Cortex of kidney (tissue), 1 donor: ENCODE measurements at places on chromosomes 16 and 17.

GRCh38 chr16:55735120-55735781 is 79.5 kb downstream of the SLC6A2 start:
- DNase-seq, result no peak

- no peak for DNase-seq
Observed at GRCh38 chr16:1030473-1030901, 42.1 kb upstream of the SSTR5 start.

- DNase-seq, result no peak
Observed at GRCh38 chr17:47204722-47205418, 4.3 kb upstream of the MYL4 start.

DNA sequence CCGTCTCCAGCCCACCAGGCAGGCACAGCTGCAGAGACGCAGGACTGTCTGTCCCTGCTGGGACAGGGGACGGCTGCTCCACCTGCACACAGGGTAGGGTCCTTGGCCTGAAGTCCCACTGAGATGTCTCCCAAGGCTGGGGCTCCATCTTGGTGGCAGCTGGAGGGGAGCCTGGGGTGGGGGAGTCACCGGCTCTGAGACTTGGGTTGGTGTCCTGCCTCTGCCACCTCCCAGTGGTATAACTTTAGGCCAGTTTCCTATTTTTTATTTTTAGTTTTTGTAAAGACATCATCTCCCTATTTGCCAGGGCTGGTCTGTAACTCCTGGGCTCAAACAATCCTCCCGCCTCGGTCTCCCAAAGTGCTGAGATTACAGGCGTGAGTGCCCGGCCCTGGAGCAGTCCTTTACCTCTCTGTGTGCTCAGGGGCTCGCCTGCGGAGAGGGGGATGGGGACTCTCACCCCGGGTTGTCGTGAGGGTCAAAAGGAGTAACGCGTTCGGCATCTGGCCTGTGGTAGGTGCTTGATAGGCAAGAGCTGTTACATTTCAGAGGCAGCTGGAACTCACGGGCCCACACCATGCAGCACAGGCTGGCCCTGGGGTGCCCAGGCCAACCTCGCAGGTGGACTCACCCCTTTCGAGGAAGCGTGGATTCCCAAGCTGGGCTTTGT is 46.6 kb upstream of the DOC2B start:
- DNase-seq, result no peak

DNA sequence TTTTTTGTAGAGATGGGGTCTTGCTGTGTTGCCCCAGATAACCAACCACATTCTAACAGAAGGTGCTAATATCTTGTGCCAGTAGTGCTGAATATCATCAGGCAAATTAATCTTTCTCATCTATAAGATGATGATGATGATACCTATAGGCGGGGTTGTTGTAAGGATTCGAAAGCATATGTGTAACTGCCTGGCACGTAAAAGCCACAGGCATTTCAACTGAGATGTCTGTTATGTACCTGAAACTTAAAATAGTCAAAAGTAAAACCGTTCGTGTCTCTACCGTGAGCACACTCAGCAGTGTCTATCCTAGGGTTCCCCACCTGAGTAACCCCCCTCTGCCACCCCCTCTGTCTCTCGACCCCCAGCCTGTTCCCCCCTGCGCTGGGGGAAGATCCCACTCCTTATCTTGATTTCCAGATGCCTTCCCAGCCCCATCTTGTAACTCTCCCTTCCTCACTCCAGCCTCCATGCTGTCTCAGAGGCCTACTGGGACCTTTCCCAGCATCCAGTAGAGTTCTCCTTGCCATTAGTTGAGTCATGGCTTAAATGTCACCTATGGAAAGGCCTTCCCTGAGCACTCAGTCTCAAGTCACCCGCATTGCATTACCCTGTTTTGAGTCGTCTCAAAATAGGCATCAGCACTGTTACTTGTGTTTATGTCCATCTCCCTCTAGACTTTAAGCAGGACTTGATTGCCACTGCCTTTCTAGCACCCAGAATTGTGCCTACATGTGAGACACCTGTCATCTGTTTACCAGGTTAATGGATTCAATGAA is 34.1 kb downstream of the CDRT15 start:
- DNase-seq, result no peak

- no peak for DNase-seq
Observed at GRCh38 chr17:77708936-77709335, 249.6 kb upstream of the TNRC6C start.

DNA sequence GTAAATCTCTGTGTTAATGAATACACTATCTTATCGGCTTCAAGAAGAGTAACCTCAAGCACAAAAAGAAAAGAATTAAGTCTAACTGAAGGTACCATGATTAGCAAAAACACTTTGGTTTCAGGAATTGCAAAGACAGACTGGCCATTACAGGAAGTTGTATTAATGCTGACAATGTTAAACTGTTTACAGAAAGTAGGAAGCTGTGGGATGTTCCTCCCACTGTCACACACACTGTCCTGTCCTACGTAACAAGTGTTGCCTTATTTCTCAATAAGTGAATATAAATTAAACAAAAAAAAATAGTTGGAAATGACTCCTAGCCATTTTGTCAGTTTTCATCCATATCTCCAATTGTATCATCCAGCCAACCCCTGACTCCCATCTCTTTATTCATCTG is 8.6 kb downstream of the GNA13 start:
- no peak for DNase-seq
